ENCODE measurements at places on chromosomes 2 and 18.

DNA sequence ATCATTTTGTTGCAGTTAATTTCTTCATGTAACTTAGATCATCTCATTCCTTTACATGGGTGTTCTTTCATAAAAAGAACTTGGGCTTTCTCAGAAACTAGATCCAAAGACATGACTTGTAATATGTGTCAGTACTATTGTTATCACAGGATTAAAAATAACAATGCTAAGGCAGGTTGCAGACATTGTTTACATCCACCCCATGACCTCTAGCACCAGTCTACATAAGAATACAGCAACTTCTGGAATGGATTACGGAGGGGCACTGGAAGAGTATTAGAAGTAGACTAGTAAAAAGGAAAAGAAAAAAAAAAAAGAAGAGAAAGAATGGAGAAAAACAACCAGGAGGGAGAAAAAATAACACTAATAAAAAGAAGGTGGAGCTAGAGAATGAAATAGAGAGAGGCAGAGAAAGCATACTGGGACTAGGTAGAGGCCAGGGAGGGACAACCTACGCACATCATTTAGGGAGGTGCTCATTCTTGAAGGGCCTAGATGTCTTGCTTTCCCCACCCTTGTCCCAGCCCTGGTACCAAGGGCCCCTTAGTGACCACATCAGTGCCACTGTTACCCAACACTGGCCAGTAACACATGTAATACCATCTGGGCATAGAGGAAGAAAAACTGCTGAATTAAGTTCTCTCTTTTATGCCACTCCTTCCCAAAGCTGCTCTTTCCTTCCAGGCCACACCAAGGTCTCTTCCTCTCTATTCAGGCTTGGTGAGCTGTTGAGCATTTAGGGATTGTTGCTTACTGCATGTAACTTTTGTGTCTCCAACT, 70.6 kb upstream of the KLF7 start:
- no peak for DNase-seq

- DNase-seq: no peak
Measured at GRCh38 chr2:142042536-142043199, 88.1 kb downstream of the LRP1B start.

DNA sequence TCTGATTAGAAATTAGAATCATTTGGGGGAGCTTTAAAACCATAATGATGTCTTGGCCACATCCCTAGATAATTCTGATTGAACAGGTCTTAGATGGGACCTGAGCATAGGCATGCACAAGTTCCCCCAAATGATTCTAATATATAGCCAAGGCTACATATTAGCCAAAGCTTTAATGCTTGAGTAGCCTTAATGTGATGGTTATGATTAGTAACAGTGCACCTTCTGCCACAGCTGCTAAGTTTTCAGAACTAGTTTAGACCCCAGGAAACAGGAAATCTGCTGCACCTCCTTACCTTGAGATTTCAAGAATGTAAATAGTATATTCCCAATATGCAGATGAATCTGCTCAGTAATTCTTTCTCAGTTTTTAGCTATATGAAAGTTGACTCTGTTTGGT, 119.8 kb downstream of the PTPN4 start:
- no peak for DNase-seq

GRCh38 chr2:53028225-53028624, 739.4 kb upstream of the CHAC2 start:
- DNase-seq: no peak

- DNase-seq: no peak
Measured at GRCh38 chr2:35035883-35036282, 1319.7 kb upstream of the CRIM1 start.

DNA sequence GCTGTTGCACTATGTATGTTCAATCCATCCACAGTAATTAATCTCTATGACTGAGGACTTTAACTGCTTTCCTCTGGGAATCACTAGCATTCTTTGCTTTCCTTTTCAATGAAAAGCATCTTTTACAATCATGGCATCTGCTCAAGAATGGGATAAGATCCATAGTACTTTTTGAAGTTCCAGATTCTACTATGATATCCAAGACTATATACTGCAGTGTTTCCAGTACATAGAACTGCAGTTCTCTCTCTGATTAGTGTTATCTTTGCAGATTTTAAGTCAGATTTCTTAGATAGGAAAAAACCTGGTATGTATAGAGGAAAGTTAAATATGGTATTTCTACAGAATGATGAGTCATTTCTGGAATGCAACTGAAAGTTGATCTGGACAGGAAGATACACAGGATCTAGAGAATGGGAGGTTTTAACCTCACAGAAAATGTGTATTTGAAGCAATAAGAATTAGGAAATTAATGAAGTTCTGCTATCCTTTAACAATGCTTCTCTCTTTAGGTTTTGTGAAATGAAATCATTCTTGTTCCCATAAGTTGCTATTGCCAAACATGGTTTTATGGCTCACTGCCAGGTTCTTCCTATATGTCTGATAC, 670.7 kb downstream of the ERBB4 start:
- DNase-seq: no peak

DNA sequence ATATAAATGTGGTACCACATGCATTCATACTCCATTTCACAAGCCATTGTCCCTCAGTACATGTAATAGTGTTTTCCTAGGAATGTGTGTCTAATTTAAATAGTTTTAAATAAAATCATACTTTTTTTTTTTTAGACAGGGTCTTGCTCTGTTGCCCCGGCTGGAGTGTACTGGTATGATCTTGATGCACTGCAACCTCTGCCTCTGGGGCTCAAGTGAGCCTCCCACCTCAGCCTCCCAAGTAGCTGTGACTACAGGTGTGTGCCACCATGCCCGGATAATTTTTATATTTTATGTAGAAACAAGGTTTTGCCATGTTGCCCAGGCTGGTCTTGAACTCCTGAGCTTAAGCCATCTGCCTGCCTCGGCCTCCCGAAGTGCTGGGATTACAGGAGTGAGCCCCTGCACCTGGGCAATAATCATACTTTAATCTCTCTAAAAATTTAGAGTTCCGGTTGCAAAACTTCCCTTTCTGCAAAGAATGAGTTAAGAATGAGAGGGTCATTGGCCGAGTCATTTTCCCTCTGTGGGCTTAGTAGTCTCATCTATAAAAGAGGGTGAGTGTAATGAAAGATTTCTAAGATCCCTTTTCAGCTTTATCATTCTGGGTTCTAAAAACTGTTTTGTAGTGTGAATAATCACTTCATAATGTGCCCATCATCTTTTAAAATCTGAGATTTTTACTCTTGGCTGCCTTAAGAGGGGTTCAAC, 116.0 kb upstream of the PELI1 start:
- no peak for DNase-seq

- DNase-seq: no peak
Measured at GRCh38 chr18:2150566-2150965, 420.7 kb downstream of the METTL4 start.

DNA sequence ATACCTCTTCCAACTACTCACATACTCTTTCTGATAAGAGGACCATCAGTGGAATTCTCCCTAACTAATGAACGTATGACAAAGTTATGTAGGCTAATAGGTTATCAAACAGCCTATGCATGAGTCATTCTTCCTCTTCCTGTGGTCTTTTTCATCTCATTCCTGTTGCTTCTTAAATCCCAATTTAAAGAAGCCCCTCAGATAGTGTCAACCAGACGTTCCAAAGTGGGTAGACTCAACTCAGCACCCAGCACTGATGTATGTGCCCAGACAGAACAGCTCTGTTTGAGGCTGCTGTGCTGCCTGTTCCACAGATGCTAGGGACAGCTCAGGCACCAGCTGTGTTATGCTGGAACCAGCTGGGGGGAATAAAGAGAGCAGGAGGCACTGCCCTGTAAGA, 52.6 kb downstream of the CXCR4 start:
- DNase-seq: no peak

Measured in C1 segment of cervical spinal cord (tissue), 14 donors.